ENCODE measurements at places on chromosomes 4 and X. TPM values are rescaled to one million over a fixed set of nuclear protein-coding genes. Genes with fewer than 3 reads are reported as not detected.

TCEANC gene
- total RNA-seq: 2.8 TPM

DNA sequence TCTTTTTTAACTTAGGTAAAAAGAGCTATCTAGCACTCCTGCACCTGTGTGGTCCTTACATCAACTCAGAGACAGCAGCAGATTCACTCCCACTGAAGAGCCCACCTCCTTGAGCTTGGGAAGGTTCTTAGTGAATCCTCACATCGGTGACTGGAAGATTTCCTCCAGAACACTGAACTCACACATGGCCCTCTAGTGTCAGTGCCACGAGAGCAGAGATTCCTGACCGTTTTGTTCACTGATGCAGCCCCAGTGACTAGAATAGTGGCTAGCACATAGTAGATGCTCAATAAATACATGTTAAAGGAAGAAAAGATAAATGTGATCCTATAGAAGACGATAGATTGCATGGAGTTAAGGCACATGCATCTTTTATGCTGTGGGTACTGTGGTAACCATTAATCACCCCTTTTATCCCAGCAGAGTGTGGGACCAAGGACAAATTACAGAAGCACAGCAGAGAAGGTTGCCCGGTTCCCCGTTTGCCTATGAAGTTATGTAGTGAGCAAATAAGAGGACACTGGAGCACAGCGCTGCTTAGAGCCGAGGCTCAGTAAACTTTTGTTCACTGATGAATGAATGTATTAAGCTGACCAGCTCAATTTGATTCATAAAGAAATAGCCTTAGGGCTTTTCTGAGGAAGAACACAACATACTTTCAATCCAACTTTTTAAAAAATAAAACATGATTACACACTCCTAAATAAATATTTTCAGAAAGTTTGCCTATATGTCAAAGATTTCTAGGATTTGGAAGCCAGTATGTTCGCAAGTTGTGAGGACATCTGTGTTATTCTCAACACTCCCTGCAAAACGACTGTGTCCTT is 8.7 kb downstream of the GASK1B start:
- no peaks in the 10 kb centered on the region for H3K36me3 ChIP-seq
- H3K4me1 ChIP-seq: no peaks in the 10 kb centered on the region
- H3K27me3 ChIP-seq: no peaks in the 10 kb centered on the region
- H3K27ac ChIP-seq: no peak overlapping the region

GRCh38 chr4:25563071-25563564 is 92.5 kb upstream of the SLC34A2 start:
- H3K4me3 ChIP-seq: no peak overlapping the region
- no peak for DNase-seq
- H3K36me3 ChIP-seq: no peaks in the 10 kb centered on the region
- H3K27me3 ChIP-seq: no peaks in the 10 kb centered on the region
- H3K27ac ChIP-seq: no peak overlapping the region

GRCh38 chr4:110787109-110787508 is 164.2 kb upstream of the PITX2 start:
- H3K4me1 ChIP-seq: peaks cover 2% of the 10 kb centered on the region
- no peak overlapping the region for H3K27ac ChIP-seq
- H3K4me3 ChIP-seq: no peak overlapping the region
- H3K27me3 ChIP-seq: no peaks in the 10 kb centered on the region
- no peak for DNase-seq
- H3K36me3 ChIP-seq: no peaks in the 10 kb centered on the region

- H3K27ac ChIP-seq: no peak overlapping the region
- no peaks in the 10 kb centered on the region for H3K4me1 ChIP-seq
- no peak for DNase-seq
- H3K36me3 ChIP-seq: no peaks in the 10 kb centered on the region
Measured at GRCh38 chr4:41580007-41580406, 42.0 kb downstream of the LIMCH1 start.

DNA sequence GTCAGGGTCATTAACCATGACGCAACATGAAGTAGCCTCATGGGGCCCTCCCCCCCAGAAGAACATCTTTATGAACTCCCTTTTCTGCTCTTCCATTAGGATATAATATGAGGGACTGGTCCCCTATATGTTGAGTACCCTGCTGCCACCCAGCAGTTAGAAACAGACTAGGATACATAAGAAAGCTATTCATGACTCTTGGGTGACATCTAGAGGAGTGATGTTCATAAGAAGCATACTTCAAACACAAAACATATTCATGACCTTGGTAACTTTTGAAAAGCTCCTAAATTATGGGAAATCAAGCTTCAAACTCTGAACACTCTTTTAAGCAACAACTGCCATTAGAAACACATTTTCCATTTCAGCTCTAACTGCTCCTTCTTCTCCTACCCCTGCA is 155.2 kb upstream of the SPIN4 start:
- no peak overlapping the region for H3K27ac ChIP-seq
- H3K4me3 ChIP-seq: no peak overlapping the region
- no peaks in the 10 kb centered on the region for H3K4me1 ChIP-seq
- no peaks in the 10 kb centered on the region for H3K27me3 ChIP-seq
- H3K36me3 ChIP-seq: no peaks in the 10 kb centered on the region

DNA sequence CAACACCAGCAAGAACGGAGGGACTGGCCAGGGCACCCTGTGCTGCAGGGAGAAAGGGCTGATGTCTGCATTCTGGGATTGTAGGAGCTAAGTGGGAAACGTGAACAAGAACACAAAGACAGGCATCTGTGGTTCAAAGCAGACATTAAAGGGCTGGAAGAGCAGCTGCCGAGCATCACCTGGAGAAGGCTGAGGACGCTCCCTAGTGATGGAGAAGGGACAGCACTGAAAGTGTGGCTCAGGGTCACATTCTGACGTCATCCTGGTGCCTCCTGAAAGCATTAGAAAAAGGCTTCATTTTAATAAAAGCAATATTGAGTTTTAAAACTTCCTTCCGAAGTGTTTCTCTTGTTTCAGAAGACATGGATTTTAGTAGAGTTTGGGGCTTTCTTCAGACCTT is 62.3 kb downstream of the CLDN22 start:
- no peaks in the 10 kb centered on the region for H3K36me3 ChIP-seq
- H3K27me3 ChIP-seq: peaks cover 8% of the 10 kb centered on the region
- H3K27ac ChIP-seq: no peak overlapping the region
- H3K4me3 ChIP-seq: no peak overlapping the region
- DNase-seq: no peak
